ENCODE measurements at places on chromosomes 4 and X.
A peak's percentile ranks its signal among the peaks of the same experiment; 100 is the strongest.

DNA sequence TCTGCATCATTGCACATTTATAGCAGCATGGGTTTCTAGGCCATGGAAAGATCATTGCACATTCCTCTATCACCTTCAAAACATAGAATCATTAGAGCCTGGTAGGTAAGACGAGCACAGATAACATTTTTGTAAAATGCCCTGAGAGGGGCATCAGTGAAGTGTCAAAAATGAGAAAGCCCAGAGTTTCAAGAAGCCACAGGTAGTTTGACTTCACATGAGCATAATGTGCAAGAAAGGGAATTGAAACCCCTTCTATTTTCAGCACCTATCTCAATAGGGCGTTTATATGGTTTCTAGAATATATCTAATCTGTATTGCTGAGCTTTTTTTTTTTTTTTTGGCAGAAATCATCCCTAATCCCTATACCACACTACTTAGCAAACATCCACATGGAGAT, 2441.7 kb downstream of the ARAP2 start:
- no peak for DNase-seq

DNA sequence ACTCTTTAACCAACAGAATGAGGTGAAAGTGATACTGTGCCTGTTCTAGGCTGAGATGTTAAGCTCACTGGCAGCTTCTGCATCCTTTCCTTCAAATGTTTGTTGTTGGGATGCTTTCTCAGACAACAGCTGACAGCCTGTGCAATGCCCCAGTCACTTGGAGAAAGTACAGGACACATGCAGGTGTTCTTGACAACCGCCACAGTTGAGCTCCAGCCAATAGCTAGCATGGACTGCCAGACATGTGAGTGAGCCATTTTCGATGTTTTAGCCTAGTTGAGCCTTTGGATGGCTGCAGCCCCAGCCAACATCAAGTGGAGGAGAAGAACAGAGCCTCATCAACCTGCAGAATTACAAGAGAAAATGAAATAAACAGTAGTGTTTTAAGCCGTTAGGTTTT, 94.1 kb upstream of the PPP3CA start:
- DNase-seq, result no peak

- peak; percentile 82 for DNase-seq
Observed at GRCh38 chr4:139301113-139301820, at the start of gene NAA15. TSS of gene NAA15 (plus strand) at chr4:139301505. CDS start at chr4:139301778, 273 bp downstream.

- DNase-seq, result no peak
Observed at GRCh38 chrX:153854702-153855101, 24.4 kb upstream of the PDZD4 start.

DNA sequence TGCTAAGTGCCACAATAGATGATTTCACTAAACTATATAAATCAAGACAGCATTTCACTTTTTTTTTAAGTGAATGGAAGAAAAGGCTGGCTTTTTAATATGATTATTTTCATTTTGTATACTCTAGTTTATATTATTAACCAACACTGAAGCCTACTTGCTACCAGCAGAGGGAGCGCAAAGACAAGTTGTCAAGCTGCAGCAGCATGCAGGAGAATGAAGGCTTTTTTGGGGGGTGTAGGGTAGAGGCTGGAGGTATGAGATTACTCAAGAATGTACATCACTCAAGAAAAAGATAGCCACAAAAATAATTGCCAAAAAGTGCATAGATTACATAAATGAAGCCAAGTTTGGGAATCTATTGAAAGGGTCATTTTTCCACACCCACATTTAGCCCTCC, 519.5 kb downstream of the FGF13 start:
- DNase-seq, result no peak

- no peak for DNase-seq
Observed at GRCh38 chr4:3640587-3640962, 108.4 kb upstream of the LRPAP1 start.

DNA sequence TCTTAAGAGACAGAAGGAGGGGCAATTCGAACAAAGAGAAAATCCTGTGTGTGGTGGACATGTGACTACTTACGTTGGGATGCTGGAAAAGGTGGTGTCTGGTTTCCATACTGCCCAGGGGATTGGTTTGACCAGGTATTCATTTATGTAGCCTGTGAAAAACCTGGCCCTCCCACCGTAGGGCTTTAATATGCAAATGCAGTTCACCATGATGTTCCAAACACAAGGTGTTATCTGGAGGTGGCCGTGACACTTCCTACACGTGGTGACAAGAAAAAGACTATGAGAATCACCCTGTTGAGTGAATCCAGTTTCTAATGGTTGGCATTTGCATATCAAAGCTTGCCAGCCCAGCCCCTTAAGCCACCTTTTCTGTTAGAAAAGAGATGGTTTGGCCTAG, 27.9 kb downstream of the UGT2B4 start:
- no peak for DNase-seq

- DNase-seq, result no peak
Observed at GRCh38 chr4:40454816-40455215, 119.7 kb downstream of the CHRNA9 start.

GRCh38 chr4:111963158-111963700, 182.0 kb upstream of the FAM241A start:
- DNase-seq, result no peak

- no peak for DNase-seq
Observed at GRCh38 chr4:51851937-51852290, 9.0 kb downstream of the DCUN1D4 start.

GRCh38 chrX:40380655-40381488, 199.9 kb upstream of the ATP6AP2 start:
- DNase-seq, result no peak

GRCh38 chrX:135389717-135390116, 32.0 kb upstream of the SMIM10L2A start:
- DNase-seq, result no peak

GRCh38 chr4:90580326-90580725, 453.1 kb downstream of the CCSER1 start:
- DNase-seq, result no peak

DNA sequence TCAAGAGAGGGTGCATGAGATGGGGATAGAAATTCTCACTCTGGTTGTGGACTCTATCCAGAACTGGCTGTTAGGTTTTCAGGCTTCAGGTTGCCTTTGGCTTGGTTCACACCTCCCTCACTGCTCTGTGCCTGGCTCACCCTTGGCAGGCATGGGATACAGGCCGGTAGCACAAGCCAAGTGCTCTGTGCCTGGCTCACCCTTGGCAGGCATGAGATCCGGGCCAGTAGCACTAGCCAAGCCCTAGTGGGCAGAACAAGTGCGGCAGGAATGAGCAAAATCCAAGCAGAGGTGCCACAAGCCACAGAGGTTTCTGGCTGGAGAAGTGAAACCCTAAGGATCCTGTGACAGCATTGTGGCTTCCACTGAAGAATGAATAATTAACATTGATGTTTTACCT, 1642.3 kb downstream of the C4orf33 start:
- DNase-seq, result no peak
